Ascending aorta (tissue), 2 donors: ENCODE measurements at places on chromosomes 5 and 9. TPM values are rescaled to one million over a fixed set of nuclear protein-coding genes. Genes with fewer than 3 reads are reported as not detected.

DNA sequence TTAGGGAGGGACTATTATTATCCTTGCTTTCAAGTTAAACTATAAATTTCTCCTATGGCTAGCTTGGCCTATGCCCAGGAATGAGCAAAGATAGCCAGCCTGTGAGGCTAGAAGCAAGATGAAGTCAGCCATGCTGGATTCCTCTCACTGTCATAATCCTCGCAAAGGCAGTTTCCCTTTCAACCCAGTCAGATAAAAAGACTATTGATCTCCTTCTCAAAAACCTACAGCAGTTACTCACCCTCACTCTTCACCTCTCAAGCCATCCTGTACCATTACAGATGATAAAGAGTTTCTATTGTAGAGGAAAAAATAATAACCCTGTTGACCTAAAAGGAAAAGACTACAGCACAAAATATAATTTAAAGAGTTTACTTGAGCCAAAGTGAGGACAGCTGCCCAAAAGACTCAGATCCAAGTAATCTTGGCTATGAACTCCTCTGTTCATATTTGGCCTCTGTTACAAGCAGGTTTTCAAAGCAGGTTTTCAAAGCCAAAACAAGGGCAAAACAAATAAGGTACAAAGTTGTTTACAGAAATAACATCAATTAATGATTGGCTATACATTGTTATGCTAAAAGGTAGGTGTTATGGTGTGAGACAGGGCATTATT lies 41.7 kb downstream of the KCNV2 start:
- no peaks in the 10 kb centered on the region for H3K36me3 ChIP-seq
- H3K27me3 ChIP-seq: no peaks in the 10 kb centered on the region
- no peaks in the 10 kb centered on the region for H3K4me1 ChIP-seq
- H3K4me3 ChIP-seq: no peak overlapping the region
- H3K27ac ChIP-seq: peak overlapping the region; percentile 27

DNA sequence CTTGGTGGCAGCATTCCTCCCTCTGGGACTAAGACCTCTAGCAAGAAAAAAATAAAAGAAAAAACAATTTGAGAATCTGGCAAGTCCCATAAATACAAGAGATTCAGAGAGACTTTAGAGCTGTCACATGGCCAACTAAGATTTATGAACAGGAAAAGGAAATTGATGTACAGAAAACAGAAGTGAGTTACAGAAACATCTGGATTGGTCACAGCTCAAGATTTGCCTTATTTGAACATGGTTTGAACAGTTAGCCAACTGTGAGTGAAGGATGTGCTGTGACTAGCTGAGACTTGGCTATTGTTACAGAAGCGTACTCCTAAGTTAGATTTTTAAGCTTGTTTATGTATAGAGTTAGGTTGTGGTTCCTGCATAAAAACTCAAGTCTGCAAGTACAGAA lies 340.2 kb downstream of the SLCO4C1 start:
- H3K4me1 ChIP-seq: no peaks in the 10 kb centered on the region
- no peak overlapping the region for H3K4me3 ChIP-seq
- no peak for DNase-seq
- H3K27ac ChIP-seq: no peak overlapping the region
- no peaks in the 10 kb centered on the region for H3K27me3 ChIP-seq

DNA sequence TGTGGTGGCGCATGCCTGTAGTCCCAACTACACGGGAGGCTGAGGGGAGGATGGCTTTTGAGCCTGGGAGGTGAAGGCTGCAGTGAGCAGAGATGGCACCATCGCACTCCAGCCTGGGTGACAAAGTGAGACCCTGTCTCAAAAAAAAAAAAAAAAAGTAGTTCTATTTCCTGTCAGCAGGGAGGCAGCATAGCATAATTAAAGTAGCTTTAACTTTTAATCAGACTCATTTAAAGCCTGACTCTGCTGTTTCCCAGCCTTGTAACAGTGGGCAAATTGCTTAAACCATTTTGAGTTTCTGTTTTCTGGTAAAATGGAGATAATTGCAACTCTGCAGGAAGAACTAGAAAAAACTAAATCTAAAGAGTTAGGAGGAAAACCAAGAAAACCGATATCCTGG lies 31.2 kb downstream of the CNOT6 start:
- no peaks in the 10 kb centered on the region for H3K27me3 ChIP-seq
- DNase-seq: no peak
- no peak overlapping the region for H3K4me3 ChIP-seq
- peaks cover 7% of the 10 kb centered on the region for H3K36me3 ChIP-seq
- H3K4me1 ChIP-seq: no peaks in the 10 kb centered on the region

DNA sequence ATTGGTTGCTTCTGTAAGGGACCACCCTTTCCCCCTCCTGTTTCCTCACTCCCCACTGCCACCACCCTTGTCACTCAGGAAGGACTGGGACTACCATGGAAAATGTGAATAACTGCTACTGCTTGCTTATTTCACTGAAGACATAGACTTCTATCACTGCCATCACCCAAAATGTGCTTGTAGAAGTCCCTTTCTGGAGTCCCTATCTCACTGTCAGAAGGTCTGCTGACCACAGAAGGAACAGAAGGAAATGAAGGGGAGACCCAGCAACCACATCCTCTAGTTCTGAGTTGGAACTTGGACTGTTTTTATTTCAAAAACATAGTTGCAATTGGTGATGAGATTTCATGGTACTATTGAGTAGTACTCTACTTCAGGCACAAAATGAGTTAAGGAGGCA lies 122.5 kb downstream of the NPR3 start:
- no peaks in the 10 kb centered on the region for H3K36me3 ChIP-seq
- no peak overlapping the region for H3K4me3 ChIP-seq
- H3K27ac ChIP-seq: no peak overlapping the region

- H3K36me3 ChIP-seq: no peaks in the 10 kb centered on the region
- no peaks in the 10 kb centered on the region for H3K27me3 ChIP-seq
- peaks cover 11% of the 10 kb centered on the region for H3K4me1 ChIP-seq
- H3K27ac ChIP-seq: peak overlapping the region; percentile 82
Observed at GRCh38 chr9:123046406-123047195, 13.1 kb downstream of the GPR21 start.

- H3K27me3 ChIP-seq: no peaks in the 10 kb centered on the region
- H3K27ac ChIP-seq: no peak overlapping the region
- no peak for DNase-seq
- H3K4me1 ChIP-seq: no peaks in the 10 kb centered on the region
- H3K4me3 ChIP-seq: no peak overlapping the region
- H3K36me3 ChIP-seq: no peaks in the 10 kb centered on the region
Observed at GRCh38 chr5:120014535-120014934, 385.2 kb downstream of the FAM170A start.

The MAP1B gene
- total RNA-seq: 1,059 TPM

DNA sequence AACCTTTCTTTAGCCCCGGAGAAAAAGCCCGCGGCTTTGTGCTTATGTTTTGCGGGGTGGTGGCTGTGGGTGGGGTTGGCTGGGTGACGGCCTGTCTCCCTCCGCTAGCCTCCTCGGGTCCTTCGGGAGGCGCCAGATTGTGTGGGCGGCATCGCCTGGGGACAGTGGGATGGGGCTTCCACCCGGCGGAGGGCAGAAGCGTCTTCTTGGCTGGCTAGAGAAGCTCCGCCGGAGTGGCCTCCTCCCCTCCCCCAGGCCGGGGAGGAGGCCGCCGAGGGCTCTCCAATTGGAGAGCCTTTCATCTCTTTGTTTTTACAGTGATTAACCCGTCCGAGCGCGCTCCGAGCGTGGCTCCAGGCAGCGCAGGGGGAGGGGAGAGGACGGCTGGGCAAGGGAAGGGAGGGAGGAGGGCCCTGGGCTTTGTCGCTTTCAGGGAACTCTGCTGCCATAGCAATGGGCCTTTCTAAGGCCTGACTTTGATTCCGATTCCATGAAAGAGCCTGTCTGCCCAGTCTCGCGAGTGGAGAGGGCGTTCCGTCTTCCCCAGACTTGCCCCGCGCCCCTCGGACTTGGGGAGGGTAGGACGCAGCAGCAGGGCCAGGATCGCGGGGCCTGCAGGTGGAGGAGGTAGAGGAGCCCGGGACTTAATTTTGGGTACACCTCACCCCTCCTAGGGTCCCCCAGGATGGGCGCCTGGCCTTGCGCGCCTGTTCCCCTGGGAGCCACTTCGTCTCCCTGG lies 36.7 kb upstream of the TIFAB start:
- H3K27ac ChIP-seq: no peak overlapping the region
- no peaks in the 10 kb centered on the region for H3K27me3 ChIP-seq
- no peaks in the 10 kb centered on the region for H3K36me3 ChIP-seq
- peak; percentile 72 for DNase-seq
- no peaks in the 10 kb centered on the region for H3K4me1 ChIP-seq

The AKNA gene
- 87.9 TPM for total RNA-seq

The ZNF883 gene
- not detected for total RNA-seq

DNA sequence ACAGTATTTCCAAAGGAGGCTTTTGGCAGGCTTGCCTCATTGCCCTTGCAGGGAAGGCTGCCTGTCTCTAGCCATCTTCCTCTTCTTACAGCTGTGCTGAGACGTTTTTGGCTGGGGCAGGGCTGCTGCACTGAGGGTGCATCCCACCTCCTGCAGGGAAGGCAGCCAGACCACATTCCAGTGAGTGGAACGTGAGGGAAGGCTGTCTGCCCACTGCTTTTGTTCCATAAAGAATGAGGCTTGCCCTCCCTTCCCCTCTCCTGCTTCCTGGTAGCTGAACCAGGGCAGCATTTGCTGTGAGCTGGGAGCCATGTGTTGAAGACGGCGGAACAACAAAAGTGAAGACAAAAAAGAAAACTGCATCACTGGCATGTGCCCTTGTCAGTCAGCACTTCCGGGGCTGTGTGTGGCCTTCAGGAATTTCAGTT lies 16.8 kb downstream of the MGAT1 start:
- H3K36me3 ChIP-seq: peaks cover 28% of the 10 kb centered on the region
- H3K27ac ChIP-seq: peak overlapping the region; percentile 84
- H3K27me3 ChIP-seq: no peaks in the 10 kb centered on the region
- peaks cover 18% of the 10 kb centered on the region for H3K4me1 ChIP-seq
- no peak for DNase-seq

DNA sequence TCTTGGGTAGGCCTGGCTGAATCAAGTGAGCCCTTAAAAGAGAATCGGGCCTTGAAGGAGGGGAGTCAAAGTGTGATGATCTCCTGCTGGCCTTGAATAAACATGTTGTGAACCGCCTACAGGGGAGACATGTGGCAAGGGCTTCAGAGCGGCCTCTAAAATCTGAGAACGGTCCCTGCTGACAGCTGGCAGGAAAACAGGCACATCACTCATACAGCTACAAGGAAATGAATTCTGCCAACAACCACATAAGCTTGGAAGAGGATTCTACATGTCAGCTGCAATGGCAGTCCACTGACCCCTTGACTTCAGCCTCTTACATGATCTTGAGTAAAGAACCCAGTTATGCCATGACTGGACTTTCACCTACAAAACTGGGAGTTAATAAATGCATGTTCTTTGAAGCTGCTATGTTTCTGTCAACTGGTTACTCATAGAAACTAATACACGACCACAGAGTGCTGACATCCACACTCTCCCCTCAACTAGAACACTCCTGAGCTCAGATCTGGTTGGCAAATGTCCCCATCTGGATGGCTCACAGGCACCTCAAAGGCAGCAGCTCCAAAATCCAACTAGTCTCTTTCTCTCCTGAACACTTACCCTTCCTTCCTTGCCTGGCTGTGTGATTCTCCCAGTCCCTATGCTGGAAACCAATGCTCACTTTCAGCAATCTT lies 333.1 kb downstream of the ASTN2 start:
- H3K4me1 ChIP-seq: no peaks in the 10 kb centered on the region
- H3K27me3 ChIP-seq: no peaks in the 10 kb centered on the region
- no peak overlapping the region for H3K4me3 ChIP-seq
- no peak for DNase-seq
- H3K36me3 ChIP-seq: no peaks in the 10 kb centered on the region
- no peak overlapping the region for H3K27ac ChIP-seq

- no peak overlapping the region for H3K4me3 ChIP-seq
- no peaks in the 10 kb centered on the region for H3K36me3 ChIP-seq
- H3K4me1 ChIP-seq: no peaks in the 10 kb centered on the region
- no peak for DNase-seq
Observed at GRCh38 chr9:112971415-112971814, 40.6 kb downstream of the ZNF883 start.

The TAS2R1 gene
- not detected for total RNA-seq

GRCh38 chr5:78359831-78360673 lies at the start of gene SCAMP1:
Gene SCAMP1, plus strand, starts transcription at chr5:78360617. Its CDS starts 55 bp downstream, at chr5:78360672.
- no peaks in the 10 kb centered on the region for H3K36me3 ChIP-seq
- DNase-seq: peak; percentile 95
- peak within 1 kb of the TSS; percentile 86 for H3K27ac ChIP-seq
- peaks cover 17% of the 10 kb centered on the region for H3K4me1 ChIP-seq
- H3K4me3 ChIP-seq: peak within 1 kb of the TSS; percentile 96
- H3K27me3 ChIP-seq: no peaks in the 10 kb centered on the region

DNA sequence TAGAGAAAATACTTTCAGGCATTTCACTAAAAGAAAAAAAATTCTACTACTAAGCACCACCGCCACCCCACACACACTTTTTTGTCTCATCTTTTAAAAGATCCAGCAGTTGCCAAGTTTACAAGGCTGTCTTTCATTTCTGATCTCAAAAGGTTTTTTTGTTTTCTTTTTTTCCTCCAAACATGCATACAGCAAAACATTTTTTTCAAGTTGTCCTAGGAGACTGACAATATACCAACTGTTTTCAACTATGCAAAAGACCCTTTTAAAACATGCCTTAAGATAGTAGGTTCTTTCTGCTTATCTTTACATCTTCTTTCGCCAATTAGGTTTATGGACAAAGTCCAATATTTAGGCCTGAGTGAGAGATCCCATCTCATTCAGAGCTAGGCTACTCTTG lies 65.2 kb downstream of the HMHB1 start:
- H3K27ac ChIP-seq: no peak overlapping the region
- H3K27me3 ChIP-seq: no peaks in the 10 kb centered on the region
- H3K4me3 ChIP-seq: no peak overlapping the region
- no peaks in the 10 kb centered on the region for H3K4me1 ChIP-seq
- H3K36me3 ChIP-seq: no peaks in the 10 kb centered on the region
- DNase-seq: no peak

The LARP1 gene
- total RNA-seq: 105 TPM

The SV2C gene
- total RNA-seq: not detected

GRCh38 chr5:138943599-138944173 lies 68.6 kb upstream of the LRRTM2 start:
- peaks cover 4% of the 10 kb centered on the region for H3K4me1 ChIP-seq
- no peaks in the 10 kb centered on the region for H3K27me3 ChIP-seq
- DNase-seq: no peak
- no peak overlapping the region for H3K4me3 ChIP-seq
- peaks cover 20% of the 10 kb centered on the region for H3K36me3 ChIP-seq

- H3K36me3 ChIP-seq: no peaks in the 10 kb centered on the region
- H3K27ac ChIP-seq: no peak overlapping the region
- DNase-seq: no peak
Observed at GRCh38 chr5:170751631-170752030, 31.9 kb upstream of the GABRP start.

- H3K4me3 ChIP-seq: peak overlapping the region; percentile 45
- H3K36me3 ChIP-seq: no peaks in the 10 kb centered on the region
- H3K27me3 ChIP-seq: no peaks in the 10 kb centered on the region
- no peak for DNase-seq
- H3K27ac ChIP-seq: peak overlapping the region; percentile 63
Observed at GRCh38 chr5:179314606-179315355, 30.5 kb downstream of the ADAMTS2 start.

DNA sequence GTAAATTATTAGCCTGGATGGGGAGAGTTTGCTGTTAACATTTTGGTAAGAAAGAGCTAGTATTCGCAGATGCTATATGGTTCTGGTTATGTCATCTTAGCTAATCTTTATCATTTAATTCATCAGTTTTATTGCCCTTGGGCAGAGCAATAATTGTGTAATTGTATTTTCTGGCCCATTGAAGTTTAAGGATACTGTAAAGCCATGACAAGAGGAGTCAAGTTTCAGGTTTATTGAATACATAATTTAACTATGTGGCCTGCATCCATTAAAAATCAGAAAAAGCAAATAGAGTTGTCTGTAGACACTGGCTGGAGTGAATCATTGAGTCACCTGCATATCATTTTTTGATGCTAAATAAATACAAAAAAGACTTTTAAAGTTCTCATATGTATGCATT lies 255.8 kb downstream of the PRELID2 start:
- no peaks in the 10 kb centered on the region for H3K36me3 ChIP-seq
- H3K27ac ChIP-seq: no peak overlapping the region
- no peaks in the 10 kb centered on the region for H3K4me1 ChIP-seq
- H3K27me3 ChIP-seq: no peaks in the 10 kb centered on the region
- H3K4me3 ChIP-seq: no peak overlapping the region
